Urinary bladder (tissue), 4 donors: ENCODE measurements at places on chromosomes 7 and 10. TPM values are rescaled to one million over a fixed set of nuclear protein-coding genes. Genes with fewer than 3 reads are reported as not detected.

The DRGX gene
- total RNA-seq, result 0.26 TPM

The FRG2B gene
- not detected for total RNA-seq

The EBF3 gene
- 29.4 TPM for total RNA-seq

The UCMA gene
- total RNA-seq, result not detected

The NXPH1 gene
- 2.0 TPM for total RNA-seq

The SORBS1 gene
- 297 TPM for total RNA-seq

The MET gene
- 24.3 TPM for total RNA-seq

The SEMA4G gene
- 1.2 TPM for total RNA-seq

The AHR gene
- total RNA-seq, result 485 TPM

The FGFBP3 gene
- total RNA-seq, result 1.5 TPM

The RASSF4 gene
- total RNA-seq, result 12.2 TPM

The NRCAM gene
- total RNA-seq, result 9.7 TPM

The C10orf105 gene
- 0.26 TPM for total RNA-seq

The CLEC2L gene
- total RNA-seq, result 0.32 TPM

The ZNF804B gene
- total RNA-seq, result 1.2 TPM

The KLLN gene
- 0.63 TPM for total RNA-seq

The HNRNPA2B1 gene
- total RNA-seq, result 186 TPM

The MINPP1 gene
- total RNA-seq, result 23.1 TPM

The LRRD1 gene
- 1.8 TPM for total RNA-seq

The LIPM gene
- not detected for total RNA-seq

The VWC2 gene
- 0.11 TPM for total RNA-seq

The TMEM196 gene
- total RNA-seq, result 1.0 TPM

The GIMAP1 gene
- 4.9 TPM for total RNA-seq

The FAM25G gene
- total RNA-seq, result not detected

The TMEM270 gene
- total RNA-seq, result not detected

The HOXA11 gene
- total RNA-seq, result 9.3 TPM

The LIPF gene
- not detected for total RNA-seq

The SOSTDC1 gene
- total RNA-seq, result 25.6 TPM

The LIPN gene
- total RNA-seq, result not detected

The ZWINT gene
- total RNA-seq, result 20.2 TPM

The ANKMY2 gene
- total RNA-seq, result 53.1 TPM

The RNF148 gene
- 4.1 TPM for total RNA-seq

The VSTM2A gene
- total RNA-seq, result 19.9 TPM

The FGF8 gene
- not detected for total RNA-seq

The C7orf25 gene
- total RNA-seq, result 4.0 TPM

The SPDYE18 gene
- 0.63 TPM for total RNA-seq

The PEX1 gene
- total RNA-seq, result 63.7 TPM

The CAV1 gene
- total RNA-seq, result 576 TPM

The TRIM73 gene
- total RNA-seq, result 3.8 TPM

The PPP1R17 gene
- not detected for total RNA-seq

The PPA1 gene
- 116 TPM for total RNA-seq

The EGFR gene
- total RNA-seq, result 28.2 TPM

The ANKRD61 gene
- total RNA-seq, result not detected

The PDZD8 gene
- 28.2 TPM for total RNA-seq

The OR6V1 gene
- not detected for total RNA-seq

The C10orf53 gene
- not detected for total RNA-seq

The TRIM50 gene
- total RNA-seq, result 0.21 TPM

The AEBP1 gene
- 57.2 TPM for total RNA-seq

The NME8 gene
- total RNA-seq, result not detected
